Activated effector memory CD4-positive, alpha-beta T cell treated with anti-CD3 and anti-CD28 coated beads, Interleukin-2, amount 50 U/mL, for 16 hours (primary cell): ENCODE measurements at places on chromosomes 2 and 18.

DNA sequence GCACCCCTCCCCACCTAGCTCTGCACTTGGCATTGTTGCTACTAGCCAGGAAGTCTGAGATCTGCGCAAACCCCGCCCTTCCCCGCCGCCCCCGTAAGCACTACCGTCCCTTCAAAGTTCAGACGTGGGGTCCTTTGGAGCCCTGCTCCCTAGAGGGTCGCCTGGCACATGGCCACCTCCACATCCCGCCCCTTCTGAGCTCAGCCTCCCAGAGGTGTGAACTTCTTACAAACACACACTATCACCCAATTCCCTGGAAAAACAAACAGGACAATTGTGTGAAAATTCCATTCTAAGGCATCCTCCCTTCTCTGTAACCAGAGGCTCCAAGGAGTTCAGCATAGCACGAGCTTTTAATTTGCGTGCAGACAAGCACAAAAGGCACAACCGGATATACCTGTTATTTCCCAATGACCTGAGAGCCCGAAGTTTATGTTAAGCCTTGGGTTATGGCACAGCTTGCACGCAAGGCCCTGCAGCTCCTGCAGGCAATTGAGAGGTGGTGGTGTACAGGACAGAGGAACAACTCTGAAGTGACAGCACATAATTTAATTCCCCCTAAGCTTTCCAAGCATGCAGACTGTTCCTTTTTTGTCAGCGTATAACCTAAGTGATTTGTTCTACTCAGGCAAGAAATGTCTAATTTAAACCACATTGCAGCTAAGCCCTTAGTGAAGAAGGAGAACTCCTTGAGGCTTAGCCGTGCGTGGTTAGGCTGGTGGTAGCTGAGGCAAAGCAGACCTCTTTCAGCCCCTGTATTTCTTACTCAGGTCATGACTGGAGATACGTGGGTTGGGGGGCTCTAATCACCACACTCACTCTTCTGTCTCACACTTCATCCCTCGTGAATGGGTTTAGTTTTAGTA lies 20.3 kb upstream of the CYP1B1 start:
- DNase-seq, result no peak

DNA sequence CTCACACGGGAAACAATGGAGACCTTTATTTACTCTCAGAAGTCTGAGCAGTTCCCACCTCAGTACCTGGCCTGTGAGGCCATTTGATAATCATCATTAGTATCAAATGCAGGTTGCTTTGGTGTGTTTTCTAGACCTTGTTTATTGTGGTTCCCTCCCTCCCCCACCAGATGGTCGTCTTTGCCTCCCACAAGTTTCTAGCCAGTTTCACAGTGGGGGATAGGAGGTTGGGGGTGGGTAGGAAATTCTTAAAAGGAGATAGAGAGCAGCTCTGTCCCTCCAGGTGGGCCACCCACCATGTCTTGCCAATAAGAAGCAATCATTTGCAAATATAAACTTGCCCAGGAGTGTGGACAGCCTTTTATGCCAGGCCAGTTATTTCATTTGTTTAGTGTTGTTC lies 31.3 kb downstream of the SETBP1 start:
- no peak for DNase-seq

DNA sequence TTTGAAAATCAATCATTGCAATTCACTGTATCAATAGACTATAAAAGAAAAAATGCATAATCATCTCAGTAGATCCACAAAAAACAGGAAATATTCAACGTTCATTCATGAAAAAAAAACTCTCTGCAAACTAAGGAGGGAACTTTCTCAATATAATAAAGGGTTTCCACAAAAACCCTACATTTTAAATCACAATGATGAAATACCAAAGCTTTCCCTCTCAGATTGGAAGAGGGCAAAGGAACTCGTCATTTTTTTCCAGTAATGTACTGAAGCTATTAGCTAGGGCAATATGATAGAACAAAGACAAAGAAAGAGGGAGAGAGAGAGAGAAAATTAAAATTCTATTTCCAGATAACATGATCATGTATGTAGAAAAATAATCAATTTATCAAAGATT lies 167.1 kb upstream of the RBMS1 start:
- no peak for DNase-seq

DNA sequence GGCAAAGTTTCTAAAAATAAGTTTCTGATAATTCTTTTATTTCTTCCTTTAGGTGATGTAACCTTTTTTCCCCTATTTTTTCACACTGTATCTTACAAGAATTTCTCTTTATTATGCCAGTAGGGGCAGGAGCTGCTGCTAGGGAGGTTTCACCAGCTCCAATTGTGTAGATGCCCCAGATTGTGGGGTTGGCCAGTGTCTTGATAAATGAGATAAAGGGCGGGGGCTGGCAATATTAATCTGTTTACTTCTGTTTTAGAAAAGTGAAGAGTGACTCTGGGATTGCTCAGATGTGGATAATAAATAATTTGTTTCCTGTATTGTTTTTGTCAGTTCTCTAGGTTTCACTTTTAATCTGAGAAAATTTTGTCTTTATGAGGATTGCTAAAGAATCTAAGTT lies 190.4 kb downstream of the MC4R start:
- no peak for DNase-seq

GRCh38 chr2:196041786-196042185 lies 26.9 kb downstream of the DNAH7 start:
- DNase-seq, result no peak

DNA sequence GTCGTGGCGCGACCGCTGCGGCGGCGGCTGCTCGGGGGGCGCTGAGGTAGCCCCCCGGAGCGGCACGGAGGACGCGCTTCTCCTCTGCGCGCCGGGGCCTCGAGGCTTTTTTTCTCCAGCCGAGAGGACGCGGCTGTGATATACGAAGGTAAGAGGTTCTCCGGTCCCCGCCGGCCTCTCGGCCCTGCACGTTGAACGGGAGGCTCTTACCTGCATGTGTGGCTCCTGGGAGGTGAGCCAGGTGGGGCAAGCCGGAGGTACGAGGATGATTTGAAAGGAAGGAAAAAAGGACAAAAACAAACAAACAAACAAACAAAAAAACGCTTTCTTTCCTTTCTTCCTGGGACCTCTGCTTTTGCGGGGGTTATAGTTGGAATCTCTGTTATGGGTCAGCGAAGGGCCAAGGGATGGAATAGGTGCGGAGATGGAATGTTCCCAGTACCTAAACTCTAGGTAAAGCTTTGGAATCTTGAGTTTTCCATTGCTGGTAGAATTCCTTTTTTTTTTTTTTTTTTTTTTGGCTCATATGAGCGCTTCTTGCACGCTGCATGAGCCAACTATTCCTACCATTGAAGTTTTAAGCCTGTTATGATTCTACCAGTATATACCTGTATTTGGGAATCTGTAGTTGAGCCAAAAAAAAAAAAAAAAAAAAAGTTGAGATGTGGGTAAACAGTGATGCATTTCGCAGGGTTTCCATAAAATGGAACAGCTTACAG lies 674 bp downstream of the PTPN4 start:
- DNase-seq, result peak; percentile 76

DNA sequence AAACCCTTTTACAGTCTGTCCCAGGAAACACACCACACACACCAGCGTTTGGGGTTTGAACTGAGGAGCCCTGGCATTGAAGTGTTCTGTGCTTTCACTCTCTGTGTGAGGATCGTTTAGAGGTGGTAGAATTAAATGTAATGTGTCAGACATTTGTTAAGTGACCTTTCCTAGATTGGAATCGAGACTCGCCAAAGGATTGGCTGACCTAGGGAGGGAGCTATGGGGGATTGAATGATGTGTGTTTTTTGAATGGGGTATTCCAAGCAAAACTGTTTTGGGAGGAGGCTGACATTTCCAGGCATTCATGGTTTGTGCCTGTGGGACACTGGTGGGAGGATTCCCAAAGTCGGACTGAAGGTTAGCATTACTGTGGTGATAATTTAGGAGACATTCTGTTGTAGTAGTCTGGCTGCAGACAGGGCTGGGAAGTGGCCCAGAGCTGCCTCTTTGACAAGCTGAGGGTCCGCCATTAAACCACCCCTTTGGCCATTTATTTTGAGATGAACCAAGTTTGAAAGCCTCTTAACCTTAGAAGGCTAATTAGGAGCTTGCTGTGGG lies 1.7 kb downstream of the MYO1B start:
- no peak for DNase-seq

GRCh38 chr18:14189858-14190257 lies 57.6 kb upstream of the ZNF519 start:
- DNase-seq, result no peak

GRCh38 chr2:40823478-40823877 lies 371.6 kb upstream of the SLC8A1 start:
- no peak for DNase-seq
